CD4-positive, alpha-beta T cell treated with Interleukin-4 for 4 hours (primary cell): ENCODE measurements at places on chromosomes 3 and 15.

GRCh38 chr3:58999774-59000160, 50.1 kb downstream of the CFAP20DC start:
- DNase-seq: no peak

DNA sequence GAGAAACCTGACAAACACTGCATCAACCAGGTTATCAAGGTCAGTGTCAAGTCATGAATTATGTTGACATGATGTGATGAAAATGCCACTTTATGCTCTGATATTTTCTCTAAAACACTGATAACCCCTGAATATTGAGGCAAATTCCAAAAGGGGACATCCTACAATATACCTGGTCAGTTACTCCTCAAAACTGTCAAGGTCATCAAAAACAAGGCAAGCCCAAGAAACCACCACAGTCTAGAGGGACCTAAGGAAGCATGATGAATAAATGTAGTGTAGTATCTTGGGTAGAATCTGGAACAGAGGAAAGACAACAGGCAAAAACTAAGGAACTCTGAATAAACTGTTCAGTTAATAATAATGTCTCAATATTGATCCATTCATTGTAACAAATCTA, 275.3 kb upstream of the THRB start:
- no peak for DNase-seq

DNA sequence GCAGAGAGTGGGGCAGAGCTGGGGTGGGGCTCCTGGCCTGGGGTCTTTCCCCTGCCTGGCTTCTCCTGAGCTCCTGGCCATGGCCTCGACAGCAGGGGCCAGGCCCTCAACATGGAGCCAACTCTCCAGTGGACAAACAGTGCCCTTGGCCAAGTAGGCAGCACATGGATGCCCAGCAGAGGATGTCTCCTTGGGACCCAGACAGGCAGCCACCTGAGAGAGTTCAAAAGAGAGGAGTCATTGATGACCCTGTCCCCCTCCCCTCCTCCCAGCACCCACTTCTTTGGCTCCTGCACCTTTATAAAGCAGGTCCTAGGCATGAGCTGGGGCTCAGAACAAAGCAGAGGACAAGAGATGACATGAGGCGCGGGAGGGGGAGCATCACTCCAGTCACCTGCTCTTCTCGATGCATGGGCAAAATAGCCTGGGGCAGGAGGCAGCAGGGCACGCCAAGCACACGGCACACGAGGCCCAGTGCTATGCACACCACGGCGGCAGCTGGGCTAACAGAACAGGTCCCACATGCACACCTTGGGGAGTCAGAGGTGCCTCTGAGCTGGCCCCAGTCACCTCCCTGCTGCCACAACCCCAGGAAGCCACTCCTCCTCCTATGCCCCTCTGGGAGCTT, 27.4 kb downstream of the SHISA5 start:
- DNase-seq: no peak

DNA sequence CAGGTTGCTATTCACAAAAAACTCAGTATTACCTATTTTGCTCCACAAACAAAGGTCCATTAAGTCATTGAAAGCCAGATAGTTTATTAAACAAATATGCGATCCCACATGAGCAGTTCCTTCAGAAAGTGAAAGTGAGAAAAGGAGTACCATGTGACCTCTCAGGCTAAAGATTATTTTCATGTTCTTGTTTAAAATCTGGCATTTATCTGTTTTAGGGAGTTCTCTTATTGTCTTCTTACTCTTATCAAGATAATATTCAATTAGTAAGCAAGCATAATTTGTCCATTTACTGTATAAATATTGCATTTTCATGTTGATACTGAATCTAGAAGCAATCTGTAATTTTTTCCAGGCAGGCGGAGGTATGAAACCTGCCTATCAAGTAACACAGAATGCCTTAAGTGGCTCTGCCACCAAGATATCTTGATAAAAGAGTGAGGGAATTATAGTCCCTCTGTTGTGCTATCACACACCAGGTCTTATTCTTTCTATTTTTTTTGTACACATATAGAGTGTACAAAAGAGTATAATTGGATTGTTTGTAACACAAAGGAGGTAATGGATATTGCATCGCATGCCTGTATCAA, 20.1 kb upstream of the PLSCR5 start:
- DNase-seq: no peak

DNA sequence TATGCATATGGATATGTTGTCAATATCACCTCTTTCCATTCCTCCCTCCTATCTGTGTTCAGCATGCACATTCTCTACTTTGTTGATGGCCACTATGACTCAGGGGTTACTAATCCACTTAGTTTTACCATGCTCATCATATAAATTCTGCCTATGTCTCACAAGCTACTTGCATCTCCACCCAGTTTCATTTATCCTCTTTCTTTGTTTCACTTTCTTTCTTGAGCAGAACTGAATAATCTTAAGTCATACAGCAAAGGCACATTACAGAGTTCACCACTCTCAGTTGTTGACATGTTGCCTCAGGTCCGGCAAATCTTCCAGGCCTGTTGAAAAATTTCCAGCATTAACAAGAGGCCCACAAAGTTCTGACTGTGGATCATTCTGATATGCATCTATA, 71.5 kb downstream of the SSR3 start:
- peak; percentile 84 for DNase-seq

DNA sequence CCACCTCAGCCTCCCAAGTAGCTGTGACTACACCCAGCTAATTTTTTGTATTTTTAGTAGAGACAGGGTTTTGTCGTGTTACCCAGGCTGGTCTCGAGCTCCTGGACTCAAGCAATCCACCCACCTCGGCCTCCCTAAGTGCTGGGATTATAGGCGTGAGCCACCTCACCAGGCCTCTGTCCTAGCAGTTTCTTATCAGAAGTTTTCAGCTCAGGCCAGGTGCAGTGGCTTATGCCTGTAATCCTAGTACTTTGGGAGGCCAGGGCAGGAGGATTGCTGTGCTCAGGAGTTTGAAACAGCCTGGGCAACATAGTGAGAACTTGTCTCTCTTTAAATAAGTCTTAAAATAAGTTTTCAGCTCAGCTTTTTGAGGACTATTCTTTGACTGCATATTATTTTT, 48.4 kb downstream of the SGO1 start:
- DNase-seq: no peak

- no peak for DNase-seq
Measured at GRCh38 chr15:29102911-29103823, 166.5 kb downstream of the NSMCE3 start.

GRCh38 chr15:39942753-39943150, 8.8 kb downstream of the EIF2AK4 start:
- DNase-seq: no peak

GRCh38 chr3:196684548-196685407, 27.3 kb downstream of the CEP19 start:
- DNase-seq: peak; percentile 70
